Stimulated activated CD4-positive, alpha-beta T cell treated with anti-CD3 and anti-CD28 coated beads, Interleukin-1b, Interleukin-23, amount 100 ng/mL, for 1 hour (primary cell): ENCODE measurements at places on chromosomes 12 and 14.

- no peak for DNase-seq
Observed at GRCh38 chr12:40344312-40344711, 119.5 kb downstream of the LRRK2 start.

GRCh38 chr12:121224591-121224990, 14.7 kb downstream of the P2RX4 start:
- DNase-seq = no peak

DNA sequence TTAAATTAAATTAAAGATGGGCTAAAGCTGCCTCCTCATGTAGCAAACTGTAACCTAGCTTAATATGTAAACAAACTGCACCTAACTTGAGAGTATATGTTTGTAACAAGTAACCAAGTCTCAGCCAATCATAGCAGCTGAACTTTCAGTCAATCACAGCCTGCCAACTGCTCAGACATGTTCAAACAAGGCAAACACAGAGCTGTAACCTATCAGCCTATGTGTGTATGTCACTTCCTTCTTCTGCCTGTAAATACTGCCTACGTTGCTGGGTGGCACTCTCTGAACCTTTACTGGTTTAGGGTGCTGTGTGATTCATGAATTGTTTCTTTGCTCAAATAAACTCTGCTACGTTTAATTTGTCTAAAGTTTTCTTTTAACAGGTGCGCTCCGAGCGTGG, 2.9 kb downstream of the SERPINA6 start:
- DNase-seq = no peak

GRCh38 chr14:105294142-105294597, 6.6 kb downstream of the BRF1 start:
- no peak for DNase-seq

DNA sequence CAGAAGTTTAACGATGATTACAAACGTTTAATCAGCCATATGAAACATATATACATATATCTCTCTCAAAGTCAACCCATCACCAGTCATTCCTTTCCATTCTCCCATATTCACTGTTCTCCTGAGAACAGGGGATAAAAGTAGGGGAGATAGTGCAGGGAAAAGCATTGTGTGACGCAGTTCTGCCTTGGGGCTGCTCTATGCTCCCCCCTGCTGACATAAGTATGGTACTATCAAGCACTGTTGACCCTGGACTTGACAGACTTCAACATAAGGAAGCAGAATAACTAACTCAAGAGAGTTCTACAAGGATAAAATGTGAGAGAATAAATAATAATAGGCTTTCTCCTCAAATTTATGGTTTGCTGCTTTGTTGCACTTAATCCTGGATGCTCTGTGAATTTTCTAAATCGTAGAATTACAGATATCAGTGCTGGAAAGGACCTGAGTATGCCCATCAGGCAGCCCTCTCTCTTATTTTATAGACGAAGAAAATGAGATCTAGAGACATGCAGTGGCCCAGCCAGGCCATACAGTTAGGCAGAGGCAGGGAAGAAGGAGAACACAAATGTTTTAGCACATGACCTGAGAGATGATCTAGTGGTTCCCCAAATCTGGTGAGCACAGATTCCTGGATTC, 87.2 kb downstream of the SCN8A start:
- no peak for DNase-seq

- no peak for DNase-seq
Observed at GRCh38 chr14:40252817-40253447, 820.7 kb upstream of the FBXO33 start.

GRCh38 chr14:78310272-78310671, 140.1 kb downstream of the NRXN3 start:
- DNase-seq = no peak

GRCh38 chr14:76773188-76773885, 12.1 kb downstream of the VASH1 start:
- no peak for DNase-seq

DNA sequence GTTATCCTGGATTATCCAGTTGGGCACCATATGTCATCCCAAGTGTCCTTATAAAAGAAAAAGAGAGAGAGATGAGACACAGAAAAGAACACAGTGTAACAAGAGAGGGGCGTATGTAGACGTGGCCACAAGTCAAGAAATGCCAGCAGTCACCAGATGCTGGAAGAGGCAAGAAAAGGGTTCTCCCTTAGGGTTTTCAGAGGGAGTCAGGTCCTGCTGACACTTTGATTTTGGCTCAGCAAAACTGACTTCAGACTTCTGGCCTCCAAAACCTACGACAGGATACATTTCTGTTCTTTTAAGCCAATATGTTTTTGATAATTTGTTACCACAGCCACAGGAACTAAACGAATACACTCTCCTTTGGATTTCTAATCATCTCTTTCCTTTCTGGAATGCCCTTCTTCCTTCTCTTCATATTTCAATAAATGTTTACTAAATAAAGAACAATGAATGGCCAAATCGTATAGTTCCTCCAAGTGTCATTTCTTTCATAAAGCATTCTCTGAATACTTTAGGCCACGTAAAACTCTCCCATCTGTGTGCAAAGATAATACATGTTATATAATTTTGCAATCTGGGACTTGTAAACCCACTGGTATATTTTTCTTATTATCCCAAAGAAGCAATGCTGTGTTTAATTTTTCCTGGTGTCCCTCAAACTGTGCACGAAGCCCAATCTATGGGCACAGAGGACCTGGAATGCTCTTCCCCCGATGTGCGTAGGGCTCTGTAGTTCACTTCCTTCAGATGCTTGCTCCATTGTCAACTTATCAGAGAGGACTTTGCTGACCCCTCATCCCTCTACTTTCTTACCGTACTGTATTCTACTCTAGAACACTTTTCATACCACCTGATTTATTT, 303.6 kb downstream of the CEP128 start:
- DNase-seq = no peak

DNA sequence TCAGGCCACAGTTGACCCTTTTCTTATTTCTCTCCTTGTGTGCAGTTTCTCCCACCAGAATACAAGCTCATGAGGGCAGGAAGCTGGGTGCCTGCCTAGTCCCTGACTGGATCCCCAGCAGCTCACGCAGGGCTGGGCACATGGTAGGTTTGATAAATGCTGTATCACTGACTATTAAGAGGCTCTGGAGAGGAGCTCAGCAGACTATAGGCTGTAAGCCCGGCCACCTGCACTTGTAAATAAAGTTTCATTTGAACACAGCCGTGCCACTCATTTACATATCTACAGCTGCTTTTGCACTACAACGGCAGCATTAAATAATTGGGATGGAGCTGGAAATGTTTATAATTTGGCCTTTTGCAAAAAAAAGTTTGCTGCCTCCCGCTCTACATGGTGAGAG, 32.0 kb downstream of the CHGA start:
- DNase-seq = no peak

GRCh38 chr14:99720941-99721791, 37.1 kb downstream of the CYP46A1 start:
- no peak for DNase-seq

- no peak for DNase-seq
Observed at GRCh38 chr14:74981462-74981782, 21.3 kb upstream of the EIF2B2 start.

DNA sequence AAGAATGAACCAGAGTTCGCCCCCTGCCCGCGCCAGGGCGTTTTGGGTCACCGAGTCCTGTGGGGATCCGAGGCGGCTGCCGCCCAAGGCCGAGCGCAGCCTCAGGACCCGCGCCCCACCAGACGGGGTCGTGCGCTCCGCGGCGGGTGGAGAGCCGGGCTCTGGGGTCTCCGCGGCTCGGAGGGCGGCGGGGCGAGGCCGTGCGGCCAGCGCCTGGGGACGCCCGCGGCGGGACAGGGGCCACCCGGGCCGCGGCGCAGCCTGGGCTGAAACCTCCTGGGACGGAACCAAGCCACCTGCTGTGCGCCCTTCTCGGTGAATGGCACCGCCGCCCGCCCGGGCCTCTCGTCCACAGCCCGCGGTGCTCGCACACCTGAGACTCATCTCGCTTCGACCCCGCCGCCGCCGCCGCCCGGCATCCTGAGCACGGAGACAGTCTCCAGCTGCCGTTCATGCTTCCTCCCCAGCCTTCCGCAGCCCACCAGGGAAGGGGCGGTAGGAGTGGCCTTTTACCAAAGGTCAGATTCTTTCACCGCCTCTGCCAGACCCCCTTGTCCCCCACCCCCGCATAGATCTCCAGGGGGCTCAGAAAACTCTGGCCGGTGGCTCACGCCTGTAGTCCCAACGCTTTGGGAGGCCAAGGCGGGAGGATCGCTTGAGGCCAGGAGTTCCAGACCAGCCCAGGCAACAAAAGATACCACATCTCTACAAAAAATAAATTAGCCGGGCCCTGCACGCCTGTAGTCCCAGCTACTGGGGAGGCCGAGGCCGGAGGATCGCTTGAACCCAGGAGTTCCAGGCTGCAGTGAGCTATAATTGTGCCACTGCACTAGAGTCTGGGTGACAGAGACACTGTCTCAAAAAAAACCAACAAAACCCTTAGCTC, 901 bp downstream of the B3GNT4 start:
- no peak for DNase-seq
